ENCODE measurements at places on chromosomes 2 and 18.

- no peak for DNase-seq
These were observed 44.6 kb downstream of the KDM3A start for GRCh38 chr2:86485802-86486201.

DNA sequence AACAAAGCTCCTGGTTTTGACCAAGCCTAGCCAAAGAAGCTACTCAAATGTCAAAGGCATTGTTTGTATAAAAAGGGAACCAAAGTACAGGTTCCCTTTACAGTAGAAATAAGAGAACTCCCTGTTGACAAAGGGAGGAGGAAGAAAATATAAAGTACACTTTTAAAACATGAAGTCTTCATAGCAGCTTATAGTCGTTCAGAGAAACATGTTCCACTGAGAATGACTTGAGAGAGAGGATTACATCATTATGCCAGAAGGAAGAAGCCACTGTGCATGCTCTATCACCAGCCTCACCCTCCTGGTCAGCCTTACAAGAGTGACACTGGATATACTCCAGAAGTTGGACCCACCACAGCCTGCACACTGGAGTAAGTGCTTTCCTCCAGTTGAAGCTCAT lies 2.5 kb upstream of the DHRS9 start:
- DNase-seq, result no peak

- DNase-seq, result no peak
These were observed 107.7 kb upstream of the YPEL5 start for GRCh38 chr2:30039101-30039500.

- peak; percentile 7 for DNase-seq
These were observed 1131.0 kb upstream of the NXPH2 start for GRCh38 chr2:139911160-139911559.

- no peak for DNase-seq
These were observed 93.7 kb downstream of the MAPK4 start for GRCh38 chr18:50653402-50654093.

DNA sequence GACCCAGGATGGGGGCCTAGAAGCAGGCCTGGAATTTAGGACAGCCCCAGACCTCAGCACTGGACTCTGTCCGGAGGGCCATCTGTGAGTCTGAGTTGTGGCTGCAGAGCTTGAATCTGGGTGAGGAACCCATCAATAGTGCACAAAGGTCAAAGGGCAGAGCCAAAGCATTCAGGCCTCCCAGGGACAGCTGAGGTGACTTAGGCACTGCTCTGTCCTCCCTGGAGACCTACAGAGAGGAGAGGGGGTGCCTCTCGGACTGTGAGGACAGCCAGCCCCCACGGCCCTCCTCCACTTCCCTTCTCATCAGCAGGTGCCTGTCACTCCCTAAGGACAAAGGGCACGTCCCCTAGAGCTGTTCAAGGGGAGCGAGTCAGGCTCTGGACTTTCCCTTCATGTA lies 25.1 kb upstream of the PRLH start:
- DNase-seq, result no peak

- DNase-seq, result no peak
These were observed 183.0 kb upstream of the REV1 start for GRCh38 chr2:99672766-99673350.

GRCh38 chr2:141380008-141380979 lies 750.5 kb downstream of the LRP1B start:
- peak; percentile 56 for DNase-seq

- no peak for DNase-seq
These were observed 296.5 kb upstream of the EPAS1 start for GRCh38 chr2:46000660-46001059.
